ENCODE measurements at places on chromosomes 3 and 15. TPM values are rescaled to one million over a fixed set of nuclear protein-coding genes. Genes with fewer than 3 reads are reported as not detected.

Gene C2CD4A
- not detected for polyA plus RNA-seq

GRCh38 chr15:84151205-84151931 lies 84.2 kb upstream of the GOLGA6L4 start:
- DNase-seq: no peak

GRCh38 chr15:50552238-50552637 lies 5.8 kb upstream of the USP50 start:
- no peak for DNase-seq

- no peak for DNase-seq
Measured at GRCh38 chr3:61683549-61684236, 122.3 kb downstream of the PTPRG start.

Gene SPTSSB
- 0.44 TPM for polyA plus RNA-seq

DNA sequence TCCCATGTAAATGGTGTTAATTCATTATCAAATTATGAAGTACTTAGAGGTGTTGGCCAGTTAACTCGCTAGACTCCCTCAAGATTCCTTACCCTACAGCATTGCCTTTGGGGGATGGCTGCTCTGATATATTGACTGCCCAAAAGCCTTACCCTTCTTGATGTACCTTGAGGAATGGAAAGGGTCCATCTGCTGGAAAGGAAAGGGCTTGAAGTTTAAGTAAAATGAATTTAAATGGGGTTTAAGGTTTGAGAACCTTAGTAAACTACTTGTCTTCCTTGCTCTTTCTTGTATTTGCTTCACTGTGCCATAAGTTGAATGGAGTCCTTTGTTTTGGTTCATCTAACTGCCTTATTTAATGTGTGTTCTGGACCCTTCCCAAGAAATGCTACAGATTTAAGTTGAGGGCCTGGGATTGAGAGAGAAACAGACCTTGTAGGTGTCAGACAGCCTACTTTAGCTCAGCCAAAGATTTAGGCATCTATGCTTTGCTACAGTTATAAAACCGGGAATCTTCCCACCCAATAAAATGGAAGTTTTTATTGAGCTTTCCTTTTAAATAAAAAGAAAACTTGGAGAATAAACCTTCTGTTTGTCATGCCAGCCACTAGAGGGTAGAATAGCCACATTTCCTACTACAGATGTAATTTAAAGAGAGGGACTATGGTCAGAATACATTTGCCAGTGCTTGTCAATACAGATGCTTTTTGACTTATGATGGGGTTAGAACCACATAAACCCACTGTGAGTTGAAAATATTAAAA lies 25.3 kb downstream of the CMSS1 start:
- peak; percentile 40 for DNase-seq
